Stimulated activated CD4-positive, alpha-beta T cell treated with anti-CD3 and anti-CD28 coated beads, Interleukin-15, amount 100 ng/mL, for 1 hour (primary cell): ENCODE measurements at places on chromosomes 4 and X.

DNA sequence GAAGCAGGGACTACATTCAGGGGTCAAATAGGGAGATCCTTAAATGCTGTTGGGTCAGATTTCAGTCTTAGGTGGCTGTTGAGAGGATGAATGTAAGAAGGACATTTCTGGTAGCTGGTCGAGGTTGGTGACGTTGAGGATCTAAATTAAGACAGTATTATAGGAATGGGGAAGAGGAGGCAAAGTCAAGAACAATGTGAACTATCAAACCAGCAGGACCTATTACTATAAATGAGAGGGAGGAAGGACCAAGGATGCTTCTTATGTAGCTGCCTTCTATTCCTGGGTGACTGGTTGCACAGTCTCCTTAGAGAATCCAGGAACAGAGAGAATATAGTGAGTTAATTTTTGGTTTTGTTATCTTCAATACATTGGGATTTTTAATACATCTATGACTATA, 118.5 kb upstream of the BMPR1B start:
- DNase-seq, result no peak

- no peak for DNase-seq
Observed at GRCh38 chrX:78759081-78759480, 11.6 kb downstream of the LPAR4 start.

GRCh38 chr4:40502934-40503333, 126.7 kb downstream of the RBM47 start:
- DNase-seq, result no peak

- no peak for DNase-seq
Observed at GRCh38 chrX:1391370-1391706, 575 bp downstream of the SLC25A6 start.

DNA sequence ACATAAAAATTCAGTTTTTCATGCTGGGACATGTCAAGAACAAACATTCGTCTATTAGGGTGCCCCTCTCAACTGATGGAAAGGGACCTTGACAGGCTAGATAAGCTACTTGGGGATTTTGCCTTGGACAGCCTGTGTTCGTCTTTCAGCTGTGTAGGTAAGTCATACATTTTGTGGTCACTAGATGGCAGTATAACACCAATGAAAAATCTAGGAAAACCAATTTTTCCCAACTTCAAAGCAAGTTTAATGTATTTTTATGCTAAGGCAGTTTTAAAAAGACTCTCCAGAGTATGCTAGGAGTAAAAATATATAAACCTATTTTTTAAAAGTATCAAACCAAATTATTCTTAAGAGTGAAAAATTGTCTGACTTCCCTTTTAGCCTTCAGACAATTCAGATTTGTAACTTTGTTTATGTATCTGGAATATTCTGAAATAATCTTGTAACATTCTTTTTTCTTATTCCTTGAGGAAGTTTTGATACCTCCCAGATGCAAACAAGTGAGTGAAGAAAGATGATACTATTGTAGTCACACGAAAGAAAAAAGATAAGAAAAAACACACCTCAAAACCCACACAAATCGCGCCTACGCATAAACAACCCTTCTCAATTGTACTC, 158.3 kb downstream of the CPE start:
- no peak for DNase-seq

DNA sequence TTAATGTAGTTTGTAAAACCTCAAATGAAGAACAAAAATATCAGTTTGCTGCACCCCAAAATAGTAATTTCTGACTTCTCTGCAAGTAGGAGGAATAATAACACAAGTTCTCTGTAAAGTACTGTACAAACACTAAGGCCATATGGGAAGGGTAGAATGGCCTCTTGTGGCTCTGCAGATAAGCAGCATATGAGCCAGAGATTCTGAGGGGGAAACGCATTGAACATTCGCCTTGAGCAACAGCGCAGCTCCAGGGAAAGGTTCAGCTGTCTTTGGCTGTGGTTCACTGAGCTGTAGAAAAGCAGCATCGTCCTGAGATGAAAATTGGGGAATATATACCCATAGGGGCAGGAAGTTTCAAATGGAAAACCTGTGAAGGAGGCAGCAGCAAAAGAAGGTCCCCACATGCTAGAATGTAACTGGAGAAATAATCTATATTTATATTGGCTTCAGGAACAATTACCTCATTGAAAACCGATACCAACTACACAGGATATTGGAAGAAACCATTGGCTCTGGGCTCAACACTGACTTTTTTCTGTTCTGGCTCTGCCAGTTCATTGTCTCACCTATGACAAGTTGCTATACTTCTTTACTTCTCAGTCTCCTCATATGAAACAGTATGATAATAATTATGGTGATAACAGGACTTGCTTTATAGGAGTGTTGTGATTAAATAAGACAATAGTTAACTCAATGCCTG, 357.6 kb upstream of the CPEB2 start:
- DNase-seq, result no peak

DNA sequence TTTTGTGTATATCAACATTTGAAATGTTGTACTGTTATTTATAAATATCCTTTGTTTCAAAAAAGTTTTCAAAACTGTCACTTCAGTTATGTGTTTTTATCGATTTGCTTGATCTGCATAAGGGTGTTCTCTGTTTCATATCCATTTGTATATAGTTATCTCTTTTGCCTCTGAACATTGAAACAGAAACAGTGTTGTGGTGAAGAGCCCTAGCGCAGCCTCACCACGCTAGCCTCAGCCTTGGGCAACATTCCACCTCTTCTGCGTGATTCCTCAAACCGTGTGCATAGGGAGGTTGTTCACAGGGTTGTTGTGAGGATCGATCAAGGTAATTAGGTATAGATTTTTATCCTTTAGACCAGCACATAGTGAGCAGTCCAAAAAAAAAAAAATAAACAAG, 287.0 kb upstream of the GALNT7 start:
- DNase-seq, result no peak

- DNase-seq, result no peak
Observed at GRCh38 chrX:19630776-19631707, 115.7 kb upstream of the MAP3K15 start.

- no peak for DNase-seq
Observed at GRCh38 chrX:130691576-130691975, 211.4 kb downstream of the ENOX2 start.

DNA sequence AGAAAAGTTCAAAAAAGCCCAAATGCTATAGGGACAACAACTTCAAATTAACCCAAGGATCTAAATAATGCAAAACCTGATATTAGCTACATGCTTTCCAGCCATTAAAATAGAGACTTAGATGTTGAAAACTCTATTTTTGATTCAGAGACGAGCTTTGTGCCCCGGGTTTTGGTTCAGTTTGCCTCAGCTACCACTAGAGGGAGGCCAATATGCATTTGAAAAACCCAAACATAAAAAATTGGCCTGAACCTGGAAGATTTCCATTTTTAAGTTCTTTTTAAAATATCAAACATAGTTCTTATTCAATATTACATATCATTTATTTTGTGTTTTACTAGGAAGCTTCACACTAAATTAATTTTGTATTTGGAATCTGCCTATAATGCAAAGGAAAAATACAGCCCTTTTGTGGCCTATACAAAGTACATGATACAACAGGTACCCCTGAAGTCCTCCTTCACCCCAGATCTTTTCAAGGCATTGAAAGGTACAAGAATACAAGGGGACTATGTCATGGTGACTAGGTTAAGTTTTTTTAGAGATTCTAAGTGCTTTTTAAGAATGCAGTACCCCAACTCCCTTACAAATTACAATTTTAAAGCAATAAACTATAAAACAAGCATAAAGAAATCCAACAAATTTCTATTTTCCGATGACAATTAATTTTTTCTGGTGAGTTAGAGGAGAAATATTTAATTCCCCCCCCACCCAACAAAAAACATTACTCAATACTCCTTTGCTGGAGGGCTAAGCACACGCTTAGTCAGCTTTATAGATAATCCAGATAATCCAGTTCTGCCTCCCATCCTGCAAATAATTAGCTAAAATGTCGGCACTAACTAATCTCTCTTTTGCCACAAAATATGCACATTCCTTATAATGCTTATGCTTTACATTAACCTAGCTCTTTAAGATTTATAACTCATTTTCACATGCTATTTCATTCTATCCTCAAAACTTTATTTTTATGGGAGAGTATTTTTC, 97.7 kb upstream of the PTPN13 start:
- DNase-seq, result no peak

DNA sequence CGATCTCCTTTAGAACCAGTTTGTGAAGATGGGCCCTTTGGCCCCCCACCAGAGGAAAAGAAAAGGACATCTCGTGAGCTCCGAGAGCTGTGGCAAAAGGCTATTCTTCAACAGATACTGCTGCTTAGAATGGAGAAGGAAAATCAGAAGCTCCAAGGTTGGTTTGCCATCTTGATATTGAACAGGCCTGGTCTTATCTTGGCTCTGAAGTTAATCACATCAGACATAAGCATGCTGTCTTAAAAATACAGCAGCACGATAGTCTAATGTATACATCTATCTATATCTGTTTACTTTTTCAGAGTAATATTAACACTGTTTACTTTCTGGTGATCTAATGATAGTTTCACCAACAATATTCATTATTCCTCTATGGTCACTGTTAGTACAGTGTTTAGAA, 129.8 kb downstream of the PTTG2 start:
- no peak for DNase-seq

- DNase-seq, result no peak
Observed at GRCh38 chr4:92066485-92066884, 237.3 kb upstream of the GRID2 start.

DNA sequence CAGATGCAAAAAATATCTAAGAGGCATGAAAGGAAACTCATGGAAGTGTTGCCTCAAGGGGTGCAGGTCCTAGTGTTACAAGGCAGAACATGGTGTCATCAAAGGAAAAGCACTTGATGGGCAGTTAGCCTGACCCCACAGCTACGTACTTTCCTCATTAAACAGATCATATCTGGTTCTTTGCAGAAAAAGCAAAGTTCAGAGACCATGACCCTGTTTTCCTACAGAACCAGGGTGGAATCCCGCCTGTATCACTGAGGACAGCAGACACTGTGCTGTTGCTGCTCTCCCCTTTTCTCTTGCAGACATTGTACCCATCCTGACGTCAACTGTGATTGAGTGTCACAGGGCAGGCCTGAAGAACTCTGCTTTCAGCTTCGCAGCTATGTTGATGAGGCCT, 91.7 kb downstream of the RFC1 start:
- no peak for DNase-seq

DNA sequence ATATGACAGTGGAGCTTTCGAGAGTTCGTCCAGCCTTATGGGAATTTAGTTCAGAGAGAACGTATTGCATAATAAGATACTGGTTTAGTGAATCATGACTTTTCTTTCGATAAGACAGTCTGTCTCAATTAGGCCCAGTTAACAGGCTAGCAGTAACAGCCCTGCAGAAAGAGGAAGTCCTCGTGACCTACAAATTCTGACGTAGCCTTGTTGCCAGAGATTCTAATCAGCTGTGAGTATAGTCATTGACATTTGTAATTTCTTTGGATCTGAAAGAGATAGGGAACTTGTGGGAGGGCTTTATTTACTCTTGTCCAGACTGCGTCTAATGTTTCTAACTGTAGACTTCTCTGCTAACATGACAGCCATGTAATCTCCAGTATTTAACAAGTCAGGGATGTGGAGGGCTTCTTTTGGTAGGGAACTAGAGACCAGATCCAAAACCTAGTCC, 15.8 kb downstream of the ART3 start:
- no peak for DNase-seq

GRCh38 chr4:166481055-166481454, 608.0 kb downstream of the TLL1 start:
- no peak for DNase-seq

GRCh38 chrX:128676651-128677050, 624.4 kb upstream of the ACTRT1 start:
- DNase-seq, result no peak

GRCh38 chrX:65695849-65696449, 28.5 kb downstream of the MSN start:
- no peak for DNase-seq

GRCh38 chr4:103095080-103095479, 4.6 kb downstream of the BDH2 start:
- DNase-seq, result no peak

- no peak for DNase-seq
Observed at GRCh38 chr4:1807332-1807777, 14.3 kb downstream of the FGFR3 start.

- DNase-seq, result no peak
Observed at GRCh38 chrX:10157543-10157942, 768 bp downstream of the CLCN4 start.

GRCh38 chrX:119565107-119565663, at the start of gene STEEP1:
Gene STEEP1 (minus strand): TSS chrX:119565409. CDS start chrX:119565355, 54 bp downstream.
- peak; percentile 67 for DNase-seq

DNA sequence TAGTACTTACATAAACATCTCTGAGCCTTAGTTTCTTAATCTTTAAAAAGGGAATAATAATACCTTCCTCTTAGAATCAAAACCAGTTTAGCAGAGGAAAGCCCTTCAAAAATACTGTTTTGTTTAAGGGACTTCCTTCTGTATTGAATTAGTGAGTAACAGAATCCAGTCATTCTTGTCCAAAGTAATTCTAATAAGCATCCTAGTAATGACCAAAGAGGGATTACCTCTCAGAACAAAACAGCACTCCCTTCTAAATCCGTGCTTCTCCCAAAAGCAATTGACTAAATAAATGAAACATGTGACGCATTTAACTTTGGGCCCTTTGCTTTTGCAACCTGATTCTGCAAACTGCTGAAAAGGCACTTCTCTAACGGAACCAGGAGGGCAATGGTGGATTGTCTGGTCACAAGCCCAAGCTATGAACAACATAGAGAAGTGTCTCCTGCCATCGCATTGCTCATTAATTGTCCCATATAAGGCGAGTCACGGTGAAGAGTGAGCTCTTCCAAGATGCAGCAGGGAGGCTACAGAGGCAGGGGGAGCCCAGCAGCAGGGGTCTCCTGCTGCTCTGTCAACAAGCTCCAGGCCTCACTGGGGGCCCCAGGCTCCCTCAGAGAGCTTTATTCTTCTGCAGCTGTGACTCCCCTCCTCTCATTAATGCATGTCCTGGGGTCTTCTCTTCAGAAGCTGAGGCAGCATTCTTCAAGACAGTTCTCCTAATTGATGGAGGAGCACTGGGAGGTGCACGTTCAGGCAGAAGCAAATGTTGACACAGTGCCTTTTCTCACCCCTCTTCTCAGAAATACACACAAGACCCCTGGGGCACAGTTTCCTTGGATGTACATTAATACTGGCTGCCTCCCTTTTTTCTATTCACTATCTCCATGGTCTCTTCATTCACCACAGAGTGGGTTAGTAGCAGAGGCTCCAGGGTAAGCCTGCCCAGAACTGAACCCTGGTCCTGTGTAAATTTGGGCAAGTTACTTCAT, 419.6 kb upstream of the RASGEF1B start:
- DNase-seq, result no peak

GRCh38 chr4:78551420-78552351, at the start of gene ANXA3:
Gene ANXA3 (plus strand): TSS chr4:78551770. CDS start chr4:78554474, 2,704 bp downstream.
- DNase-seq, result no peak

DNA sequence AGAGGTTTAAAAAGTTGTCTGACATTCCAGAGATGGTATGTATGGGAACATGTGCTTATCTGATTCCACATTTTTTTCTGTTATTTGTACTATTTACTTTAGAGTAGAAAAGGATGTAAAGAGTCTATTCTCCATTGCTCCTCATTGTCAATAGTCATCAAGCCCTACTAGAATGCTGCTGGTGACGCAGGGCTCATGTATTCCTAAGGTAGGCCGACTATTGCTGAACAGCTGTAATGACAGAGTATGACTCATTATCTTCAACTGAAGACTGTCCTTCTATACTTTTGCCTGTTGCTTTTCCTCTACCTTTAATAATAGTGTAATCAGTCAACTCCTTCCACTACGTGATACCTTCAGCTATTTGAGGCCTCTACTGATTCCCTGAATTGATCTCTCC, 509.1 kb upstream of the NR3C2 start:
- no peak for DNase-seq

GRCh38 chr4:1169691-1170096, 2.7 kb downstream of the SPON2 start:
- DNase-seq, result no peak
